ENCODE measurements at places on chromosomes 3 and 15.

- no peak for DNase-seq
Measured at GRCh38 chr3:195179776-195180489, 91.0 kb downstream of the XXYLT1 start.

DNA sequence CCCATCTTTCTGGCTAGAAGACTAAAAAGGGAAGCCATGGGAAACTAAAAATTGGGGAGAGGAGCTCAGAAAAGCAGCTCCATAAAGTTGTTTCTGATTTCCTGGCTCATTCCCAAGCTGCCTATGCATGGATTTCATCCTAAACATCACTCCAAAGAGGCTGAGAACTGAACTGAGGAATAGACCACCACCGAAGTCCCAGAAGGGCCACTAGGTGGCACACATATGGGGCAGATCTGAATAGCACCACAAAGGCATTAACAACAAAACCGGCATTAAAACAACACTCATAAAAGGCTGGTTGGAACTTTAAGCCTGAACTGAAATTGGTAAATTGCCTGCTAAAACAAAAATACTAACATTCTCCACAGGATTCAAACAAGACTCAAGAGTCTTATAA lies 106.3 kb downstream of the PLD1 start:
- no peak for DNase-seq

DNA sequence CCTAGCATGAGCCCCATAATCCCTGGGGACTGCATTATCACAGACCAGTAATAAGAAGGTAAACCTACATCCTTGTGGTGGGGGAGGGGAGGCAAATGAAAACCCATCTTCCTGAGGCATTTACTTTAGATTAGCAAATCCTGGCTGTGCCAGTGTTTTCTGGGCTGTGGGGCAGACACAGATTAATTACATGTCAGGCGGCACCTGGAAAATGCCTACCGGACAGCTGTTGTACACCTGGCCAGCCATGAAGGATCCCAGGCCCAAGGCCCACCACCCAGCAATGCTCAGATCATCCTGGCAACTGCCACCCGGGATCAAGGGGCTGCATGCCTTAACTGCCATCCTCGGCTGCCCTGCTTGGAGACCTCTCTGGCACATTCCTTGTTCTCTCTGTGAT lies 59.1 kb upstream of the RASA2 start:
- no peak for DNase-seq

DNA sequence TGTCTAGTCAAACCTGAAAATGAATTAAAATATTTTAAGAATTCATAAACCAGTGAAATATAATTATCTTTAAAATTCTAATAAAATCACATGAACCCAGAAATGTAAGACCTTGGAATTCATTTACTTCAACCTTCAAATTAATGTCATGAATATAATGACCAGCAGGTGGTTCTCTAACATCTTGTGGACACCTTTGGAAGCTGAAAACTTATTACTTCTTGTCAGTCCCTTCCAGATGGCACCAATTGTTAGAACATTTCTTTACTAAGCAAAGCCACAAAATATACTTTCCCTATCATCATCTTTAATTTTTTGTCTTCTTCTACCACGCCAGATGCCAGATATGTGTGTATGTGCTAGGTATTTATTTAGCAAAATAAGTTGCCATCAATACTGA lies 240.0 kb downstream of the MBNL1 start:
- DNase-seq, result no peak
